Suprapubic skin (tissue), 4 donors: ENCODE measurements at places on chromosomes 2 and 18. TPM values are rescaled to one million over a fixed set of nuclear protein-coding genes. Genes with fewer than 3 reads are reported as not detected.
A peak's percentile ranks its signal among the peaks of the same experiment; 100 is the strongest.

DNA sequence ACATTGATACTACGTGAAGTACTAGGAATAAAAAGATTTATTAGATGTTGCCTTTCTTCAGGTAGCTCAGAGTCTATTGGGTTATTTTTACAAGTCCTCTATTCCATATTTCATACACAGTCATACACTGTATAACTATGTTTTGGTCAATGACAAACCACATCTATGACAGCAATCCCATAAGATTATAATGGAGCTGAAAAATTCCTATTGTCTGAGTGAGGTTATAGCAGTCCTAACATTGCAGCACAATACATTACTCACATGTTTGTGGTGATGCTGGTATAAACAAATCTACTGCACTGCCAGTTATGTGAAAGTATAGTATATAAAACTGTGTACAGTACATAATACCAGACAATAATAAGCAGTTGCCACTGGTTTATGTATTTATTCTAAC, 595.1 kb downstream of the MBD2 start:
- no peak for DNase-seq

TMEM169 gene
- total RNA-seq, result 0.30 TPM

VIT gene
- total RNA-seq, result 9.1 TPM

SPP2 gene
- not detected for total RNA-seq

DNA sequence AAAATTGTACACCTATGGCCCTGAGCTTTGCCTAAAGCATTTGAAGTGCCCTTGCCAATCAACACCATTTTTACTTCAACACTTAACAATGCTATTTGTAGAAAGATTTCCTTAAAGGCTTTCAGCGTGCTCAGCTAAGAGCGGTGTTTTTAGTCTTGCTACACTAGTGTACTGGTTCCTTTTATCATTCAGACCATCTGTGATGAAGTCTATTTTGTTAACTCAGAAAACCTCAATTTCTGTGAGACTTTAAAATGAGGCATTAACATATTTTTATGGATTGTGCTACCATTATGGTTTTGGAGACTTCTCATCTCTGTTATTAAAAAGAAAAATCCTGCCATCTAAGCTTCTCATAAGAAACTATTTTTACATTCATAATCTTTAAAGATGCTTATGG, 46.6 kb upstream of the EHBP1 start:
- no peak for DNase-seq

DNA sequence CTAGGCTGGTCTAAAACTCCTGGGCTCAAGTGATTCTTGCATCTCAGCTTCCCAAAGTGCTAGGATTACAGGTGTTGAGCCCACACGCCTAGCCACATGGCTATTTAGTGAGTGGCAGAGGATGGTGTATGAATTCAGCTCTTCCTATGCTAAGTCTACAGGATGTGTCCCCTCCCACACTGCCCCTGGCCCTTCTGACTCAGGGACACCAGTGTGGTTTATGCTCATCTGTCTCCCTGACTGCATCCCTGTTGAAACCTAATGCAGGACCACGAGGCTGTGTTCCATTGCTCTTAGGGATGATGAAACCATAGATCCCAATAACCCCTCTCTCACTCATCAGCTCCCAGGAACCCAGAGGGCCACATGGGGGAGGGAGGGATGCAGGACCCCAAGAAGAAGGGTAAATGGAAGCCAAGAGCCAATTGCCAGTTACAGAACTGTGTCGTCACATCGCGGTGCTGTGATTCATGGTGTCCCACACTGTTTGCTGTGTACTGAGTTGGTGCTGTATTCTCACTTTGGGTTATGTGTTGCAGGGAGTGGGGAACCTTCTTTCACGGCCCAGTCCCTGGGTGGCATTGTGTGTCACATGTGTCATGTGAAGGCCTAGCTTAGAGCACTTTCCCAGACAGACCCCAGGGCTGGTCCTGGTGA, 102.9 kb upstream of the HAAO start:
- DNase-seq, result no peak

GRCh38 chr2:69345434-69345833, 41.6 kb downstream of the GFPT1 start:
- no peak for DNase-seq

DNA sequence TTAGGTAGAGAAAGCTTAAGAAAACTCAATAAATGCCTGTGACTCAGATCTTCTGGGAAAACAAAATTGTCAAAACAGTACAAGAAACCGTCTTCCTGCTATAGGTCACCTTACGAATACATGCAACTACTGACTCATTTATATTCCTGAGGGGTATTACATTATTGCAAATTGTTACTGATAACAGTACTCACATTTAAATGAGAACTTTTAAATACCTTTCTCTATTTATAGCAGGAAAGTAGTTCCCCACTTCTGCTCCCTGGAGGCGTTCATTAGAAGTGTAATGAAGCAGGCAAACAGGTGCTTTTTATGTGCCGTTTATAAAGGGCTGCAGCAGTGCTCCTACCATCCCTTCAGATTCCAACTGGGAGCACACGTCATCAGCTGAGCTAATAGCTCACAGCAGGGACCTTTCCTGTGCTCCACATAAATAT, 65.1 kb upstream of the RPRM start:
- no peak for DNase-seq

DNA sequence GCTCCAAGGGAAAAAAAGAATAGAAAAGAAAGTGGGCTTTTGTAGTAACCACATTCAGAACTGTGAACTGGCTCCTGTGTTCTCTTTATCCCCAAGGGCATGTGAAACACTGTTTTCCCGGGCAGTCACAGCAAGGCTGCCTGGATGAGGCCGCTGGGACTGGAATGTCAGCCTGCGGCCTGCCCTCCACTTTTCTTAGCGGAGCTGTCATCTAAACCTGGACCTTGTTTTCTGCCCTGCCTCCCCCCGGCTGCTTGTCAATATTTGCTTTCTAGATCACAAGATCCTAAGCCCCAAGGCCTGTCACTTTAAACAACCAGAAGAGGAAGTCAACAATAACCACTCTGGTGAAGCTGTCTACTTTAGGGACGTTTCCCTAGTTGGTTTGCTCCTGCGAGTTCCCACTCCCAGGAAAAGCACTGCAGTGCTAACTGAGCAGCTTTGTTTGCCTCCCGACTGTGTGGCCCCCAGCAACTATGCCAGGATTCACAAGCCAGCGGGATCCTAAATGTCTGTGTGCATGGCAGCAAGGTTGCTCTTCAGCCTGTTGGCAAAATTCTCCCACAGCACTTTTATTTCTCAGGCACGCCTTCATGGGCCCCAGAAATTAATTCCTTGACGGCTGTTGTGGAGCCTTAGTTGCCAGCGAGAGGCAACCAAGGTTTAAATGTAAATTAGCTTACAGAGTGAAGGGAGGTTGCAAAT, 30.6 kb downstream of the SOWAHC start:
- DNase-seq, result no peak

DES gene
- total RNA-seq, result 30.2 TPM

IL1F10 gene
- 20.6 TPM for total RNA-seq

DNA sequence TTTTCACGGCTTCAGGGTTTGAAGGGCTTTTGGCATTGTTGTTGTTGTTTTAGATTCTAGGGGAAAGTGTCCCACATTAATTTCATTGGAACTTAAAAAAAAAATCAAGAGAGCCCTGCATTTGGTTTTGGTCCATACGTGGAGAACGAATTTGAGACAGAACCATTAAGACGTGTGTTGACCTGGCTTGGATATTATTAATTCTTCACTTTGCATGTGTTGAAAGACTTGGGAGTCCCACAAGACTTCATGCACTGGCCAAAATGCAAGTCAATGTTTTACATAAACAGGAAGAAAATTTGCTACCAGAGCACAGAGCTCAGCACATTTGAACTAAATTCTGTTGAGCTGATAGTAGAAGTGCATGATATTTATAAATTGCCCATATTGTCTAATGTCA, 761.2 kb upstream of the ACVR2A start:
- DNase-seq, result no peak

DNA sequence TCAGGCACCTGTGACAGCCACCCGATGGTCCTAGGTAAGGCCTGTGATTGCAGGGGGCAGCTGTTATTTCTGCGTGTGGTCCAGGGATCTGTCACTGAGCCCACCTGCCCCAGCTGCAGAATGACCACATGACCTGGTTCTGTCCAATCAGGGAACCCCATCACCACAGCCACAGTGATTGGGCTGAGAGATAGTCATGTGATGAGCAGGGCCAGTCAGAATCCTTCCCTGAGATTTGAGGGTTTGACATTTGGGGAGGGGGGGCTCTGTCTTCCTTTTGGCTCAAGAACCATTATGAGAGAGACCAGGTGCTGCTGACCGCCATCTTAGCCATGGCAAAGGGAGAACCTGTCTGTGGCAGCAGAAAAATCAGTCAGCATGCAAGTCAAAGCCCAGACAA, 147.2 kb downstream of the SMAD7 start:
- no peak for DNase-seq

ADGRF3 gene
- total RNA-seq, result 0.19 TPM

MTHFD2 gene
- 28.1 TPM for total RNA-seq

DNA sequence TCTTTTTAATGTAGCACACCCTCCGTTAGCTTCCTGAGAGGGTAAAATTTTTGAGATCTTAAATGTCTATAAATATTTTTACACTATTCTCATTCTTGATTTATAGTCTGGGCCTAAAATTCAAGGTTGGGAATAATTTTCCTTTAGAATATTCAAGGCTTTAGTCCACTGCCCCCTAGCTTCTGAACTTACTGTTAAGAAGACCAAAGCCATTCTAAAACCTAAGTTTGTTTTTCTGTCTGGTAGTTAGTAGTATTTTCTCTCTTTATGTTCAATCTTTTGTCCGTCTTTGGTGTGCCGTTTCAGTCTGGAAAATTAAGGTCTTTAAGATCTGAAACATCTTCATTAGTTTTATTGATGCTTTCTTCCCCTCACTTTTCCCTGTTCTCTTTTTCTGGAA, 14.5 kb downstream of the OSBPL6 start:
- DNase-seq, result no peak

DNA sequence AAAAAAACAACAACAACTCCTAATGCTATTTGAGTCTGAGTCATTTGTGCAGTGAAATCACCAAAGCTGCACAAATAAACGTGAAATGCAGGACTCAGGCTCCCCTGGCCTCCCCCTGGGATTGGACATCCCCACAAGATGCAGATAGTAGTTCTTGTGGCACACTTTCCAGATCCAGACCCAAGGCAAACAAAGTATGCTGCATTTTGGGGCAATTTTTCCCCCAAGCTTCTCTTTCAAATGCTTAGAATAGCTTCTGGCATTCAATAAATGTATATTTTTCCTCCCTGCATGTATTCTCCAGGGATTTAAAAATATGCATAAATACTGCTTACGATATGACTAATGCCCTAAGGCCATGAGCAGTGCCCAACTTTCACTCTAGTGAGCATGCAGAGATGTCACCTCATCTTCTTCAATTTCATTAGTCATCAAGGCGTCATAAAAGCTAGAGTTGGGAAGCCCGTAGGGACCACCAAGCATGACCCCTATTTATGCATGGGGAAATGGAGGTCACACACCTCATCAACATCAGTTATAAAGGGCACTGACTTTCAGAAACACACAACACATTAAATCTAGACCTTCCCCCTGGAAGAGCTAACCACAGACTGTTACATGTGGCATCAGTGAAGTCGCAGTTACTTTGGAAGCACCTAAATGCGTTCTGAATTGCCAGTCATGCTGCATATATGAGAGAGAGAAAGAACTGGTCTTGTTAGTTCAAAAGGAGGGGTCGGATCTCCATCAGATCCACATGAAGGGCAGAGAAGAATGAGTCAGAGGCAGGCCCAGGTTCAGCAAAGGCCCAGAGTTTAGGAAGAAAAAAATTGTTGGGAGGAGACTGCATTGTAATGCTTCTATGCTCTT, 374.1 kb downstream of the LPIN1 start:
- DNase-seq, result no peak

DNA sequence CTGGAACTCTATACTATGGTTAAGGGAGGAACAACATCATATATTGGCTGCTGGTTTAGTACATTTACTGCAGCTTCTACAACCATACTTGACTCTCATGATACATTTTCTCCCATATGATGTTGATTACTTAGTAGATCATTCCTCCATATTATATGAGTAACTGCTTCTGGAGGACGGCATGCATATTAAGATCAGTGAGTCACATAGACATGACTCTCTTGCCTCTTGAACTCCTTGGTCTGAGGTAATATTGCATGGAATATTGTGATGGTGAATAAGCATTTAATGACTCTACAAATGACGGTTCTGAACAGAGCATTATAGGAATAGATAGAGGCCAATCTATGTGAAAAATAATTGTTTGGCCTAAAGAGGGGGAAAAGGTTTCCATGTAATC, 418.8 kb upstream of the SPHKAP start:
- DNase-seq, result no peak

- no peak for DNase-seq
Measured at GRCh38 chr2:153169609-153170008, 309.0 kb downstream of the RPRM start.

GRCh38 chr2:239599299-239599698, 198.5 kb upstream of the HDAC4 start:
- DNase-seq, result no peak

MAP3K20 gene
- 26.2 TPM for total RNA-seq

- DNase-seq, result no peak
Measured at GRCh38 chr2:10193851-10194820, 71.6 kb downstream of the RRM2 start.

PSTPIP2 gene
- 8.9 TPM for total RNA-seq

HOXD12 gene
- not detected for total RNA-seq

TNS1 gene
- total RNA-seq, result 135 TPM

GRCh38 chr18:56380685-56381084, 257.7 kb downstream of the TXNL1 start:
- DNase-seq, result no peak

DNA sequence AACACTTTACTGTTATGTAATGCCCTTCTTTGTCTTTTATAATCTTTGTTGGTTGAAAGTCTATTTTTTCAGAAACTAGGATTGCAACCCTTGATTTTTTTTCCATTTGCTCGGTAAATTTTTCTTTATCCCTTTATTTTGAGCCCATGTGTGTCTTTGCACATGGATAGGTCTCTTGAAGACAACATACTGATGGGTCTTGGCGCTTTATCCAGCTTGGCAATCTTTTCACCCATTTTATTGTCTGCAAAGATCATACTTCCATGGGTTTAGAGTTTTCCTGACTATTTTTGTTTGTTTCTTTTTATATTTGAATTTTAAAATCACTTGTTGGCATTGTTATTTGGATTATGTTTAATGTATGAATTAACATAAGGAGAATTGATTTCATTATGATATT, 27.0 kb downstream of the ACOXL start:
- DNase-seq, result no peak

- peak; percentile 63 for DNase-seq
Measured at GRCh38 chr2:109057686-109058085, 68.7 kb upstream of the EDAR start.

- DNase-seq, result no peak
Measured at GRCh38 chr2:189013671-189014448, 39.7 kb downstream of the COL3A1 start.
